ENCODE measurements at places on chromosomes 16 and 17.

- DNase-seq = no peak
Measured at GRCh38 chr17:82613283-82614094, 34.8 kb downstream of the WDR45B start.

GRCh38 chr17:59149841-59150511, 5.0 kb downstream of the SKA2 start:
- DNase-seq = no peak

DNA sequence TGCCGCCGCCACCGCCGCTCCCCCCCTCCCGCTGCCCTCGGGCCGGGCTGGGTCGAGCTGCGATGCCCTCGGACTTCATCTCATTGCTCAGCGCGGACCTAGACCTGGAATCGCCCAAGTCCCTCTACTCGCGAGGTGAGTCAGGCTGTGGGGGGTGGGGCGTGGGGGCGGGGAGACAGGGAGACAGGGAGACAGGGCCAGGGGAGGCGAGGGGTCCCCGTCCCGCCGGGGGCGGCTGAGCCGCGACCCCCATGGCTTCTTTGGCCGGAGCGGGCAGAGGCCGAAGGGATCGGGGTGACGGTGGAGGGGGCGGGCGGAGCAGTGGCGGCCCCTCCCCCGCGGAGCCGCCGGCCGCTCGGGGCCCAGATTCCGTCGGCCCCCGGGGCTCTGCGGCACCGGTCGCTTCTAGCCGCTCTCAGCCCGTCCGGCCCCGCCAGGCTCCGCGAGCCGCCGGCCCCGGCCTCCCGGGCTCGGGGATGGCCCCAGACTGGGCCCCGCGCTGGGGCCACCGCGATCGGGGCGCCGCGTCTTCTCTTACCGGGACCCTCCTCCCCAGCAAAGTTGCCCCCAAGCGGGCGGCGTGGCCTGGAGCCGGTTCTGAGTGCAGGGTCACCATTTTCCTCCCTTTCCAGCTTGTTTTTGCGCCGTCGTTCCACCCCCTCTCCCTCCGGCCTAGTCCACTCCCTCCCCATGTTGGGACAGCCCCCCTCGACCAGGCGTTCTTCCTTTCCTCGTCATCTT, 644 bp downstream of the NFAT5 start:
- DNase-seq = no peak

- no peak for DNase-seq
Measured at GRCh38 chr17:2051061-2051932, 3.6 kb upstream of the HIC1 start.

- DNase-seq = no peak
Measured at GRCh38 chr17:72458301-72458700, 337.5 kb downstream of the SOX9 start.

DNA sequence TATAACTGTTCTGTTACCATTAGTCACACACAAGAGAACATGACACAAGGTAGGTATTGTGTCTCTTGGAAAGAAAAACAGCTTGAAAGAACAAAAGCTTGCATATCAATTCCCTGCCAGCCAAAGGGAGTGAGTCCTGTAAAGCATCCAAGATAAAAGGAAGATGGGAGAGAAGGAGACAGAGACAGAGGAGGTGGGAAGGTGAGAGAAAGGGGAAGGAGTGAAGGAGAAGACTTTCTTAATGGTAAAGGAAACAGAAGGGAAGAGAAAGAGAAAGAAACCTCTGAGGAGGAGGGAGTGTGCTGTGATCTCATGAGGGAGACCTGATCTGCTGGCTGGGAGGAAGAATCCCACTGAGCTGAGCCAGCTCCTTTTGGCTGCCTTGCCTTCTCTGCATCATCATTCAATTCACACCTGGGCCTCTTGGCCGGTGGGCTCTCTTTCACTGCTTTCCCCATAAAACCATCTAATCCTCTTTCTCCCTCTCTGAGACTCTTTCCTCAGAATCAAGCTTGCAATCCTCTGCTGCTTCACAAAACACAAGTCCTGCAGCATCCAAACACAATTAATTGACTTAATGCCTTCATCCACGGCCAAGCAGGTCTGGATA, 271.6 kb downstream of the ABCC12 start:
- DNase-seq = no peak

GRCh38 chr16:84453061-84453752, 51.3 kb downstream of the MEAK7 start:
- no peak for DNase-seq

DNA sequence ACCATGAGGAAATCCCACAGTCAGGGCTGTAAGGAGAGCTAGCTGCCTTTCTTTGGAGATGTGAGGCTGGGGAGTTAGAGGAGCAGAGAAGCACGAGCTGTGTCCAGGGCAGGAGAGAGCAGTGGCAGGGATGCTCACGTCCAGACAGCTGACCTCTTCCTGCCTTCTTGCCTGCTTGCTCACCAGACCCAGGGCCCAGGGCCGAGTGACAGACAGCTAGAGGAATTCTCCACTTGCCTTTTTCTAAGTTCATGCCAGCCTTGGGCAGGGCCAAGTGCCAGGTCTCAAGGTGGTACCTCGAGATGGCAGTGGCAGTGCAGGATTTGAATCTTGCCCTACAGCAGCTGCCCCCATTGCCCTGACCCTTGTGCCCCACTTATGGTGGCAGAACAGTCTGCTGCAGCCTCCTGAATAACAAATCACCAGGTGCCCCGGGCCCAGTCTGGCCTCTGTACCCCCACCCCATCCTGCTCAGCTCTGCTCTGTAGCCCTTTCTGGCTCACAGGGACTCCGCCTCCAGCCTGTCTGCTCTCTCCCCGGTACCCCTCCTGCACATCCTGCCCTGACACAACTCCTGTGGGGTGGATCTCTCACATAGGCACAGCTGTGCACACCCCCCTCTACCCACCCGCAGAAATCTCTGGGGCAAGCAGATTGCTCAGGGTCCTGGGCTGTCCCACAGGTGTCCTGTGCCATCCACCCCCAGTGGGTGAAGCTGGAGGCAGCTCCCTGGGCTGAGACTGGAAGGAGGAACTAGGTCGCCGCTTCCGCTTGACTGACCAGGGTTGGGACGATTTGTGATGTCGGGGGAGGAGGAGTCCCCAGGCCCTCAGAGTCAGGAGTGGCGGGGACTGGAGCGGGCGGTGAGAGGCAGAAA, 25.9 kb downstream of the GRIN2C start:
- DNase-seq = no peak

DNA sequence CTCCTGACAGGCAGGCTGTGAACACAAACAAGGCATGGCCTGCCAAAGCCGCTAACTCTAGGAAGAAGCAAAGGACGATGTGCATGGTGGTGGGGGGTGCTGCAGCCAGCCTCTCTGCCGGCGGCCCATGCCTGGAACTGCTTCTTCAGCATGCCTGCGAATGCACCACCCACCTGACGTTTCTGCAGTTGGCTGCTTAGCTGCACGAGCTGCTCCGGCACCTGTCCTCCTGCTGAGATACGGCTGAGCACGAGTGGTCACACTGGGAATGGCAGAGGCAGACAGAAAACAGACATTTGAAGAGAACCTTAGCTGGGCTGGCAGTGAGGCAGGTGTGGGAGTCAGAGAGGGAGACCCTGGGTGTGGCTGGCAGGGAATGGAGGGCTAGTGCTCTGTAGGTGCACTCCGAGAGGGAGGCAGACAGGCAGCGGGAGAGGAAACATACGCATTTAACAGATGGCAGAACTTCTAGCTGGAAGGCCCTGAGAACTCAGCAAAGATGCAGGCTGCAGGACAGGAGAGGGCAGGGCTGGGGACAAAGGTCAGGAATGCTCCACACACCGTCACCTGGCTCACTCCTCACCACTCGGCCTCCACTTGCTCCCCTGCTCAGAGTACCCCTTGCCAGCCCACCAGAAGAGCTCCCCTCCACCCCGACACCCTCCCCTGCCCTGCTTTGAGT, 5.2 kb downstream of the FLCN start:
- no peak for DNase-seq

DNA sequence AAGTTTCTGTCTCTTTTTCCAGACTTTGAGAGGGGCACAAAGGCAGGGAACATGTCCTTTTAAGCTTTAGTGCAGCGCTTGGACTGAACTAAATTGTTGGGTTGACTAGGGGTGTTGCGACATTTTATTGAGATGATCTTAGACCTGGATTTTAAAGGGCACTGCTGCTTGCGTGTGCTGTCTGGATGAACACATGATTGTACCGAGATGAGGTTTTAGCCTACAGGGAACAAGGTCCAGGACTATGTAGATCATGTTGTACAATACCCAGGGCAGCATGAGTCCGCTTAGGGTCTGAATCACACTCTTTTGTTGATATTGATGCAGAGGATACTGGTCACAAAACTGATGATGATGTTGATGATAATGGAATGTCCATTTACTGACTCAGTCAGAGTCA, 5.2 kb upstream of the RGS9 start:
- no peak for DNase-seq

DNA sequence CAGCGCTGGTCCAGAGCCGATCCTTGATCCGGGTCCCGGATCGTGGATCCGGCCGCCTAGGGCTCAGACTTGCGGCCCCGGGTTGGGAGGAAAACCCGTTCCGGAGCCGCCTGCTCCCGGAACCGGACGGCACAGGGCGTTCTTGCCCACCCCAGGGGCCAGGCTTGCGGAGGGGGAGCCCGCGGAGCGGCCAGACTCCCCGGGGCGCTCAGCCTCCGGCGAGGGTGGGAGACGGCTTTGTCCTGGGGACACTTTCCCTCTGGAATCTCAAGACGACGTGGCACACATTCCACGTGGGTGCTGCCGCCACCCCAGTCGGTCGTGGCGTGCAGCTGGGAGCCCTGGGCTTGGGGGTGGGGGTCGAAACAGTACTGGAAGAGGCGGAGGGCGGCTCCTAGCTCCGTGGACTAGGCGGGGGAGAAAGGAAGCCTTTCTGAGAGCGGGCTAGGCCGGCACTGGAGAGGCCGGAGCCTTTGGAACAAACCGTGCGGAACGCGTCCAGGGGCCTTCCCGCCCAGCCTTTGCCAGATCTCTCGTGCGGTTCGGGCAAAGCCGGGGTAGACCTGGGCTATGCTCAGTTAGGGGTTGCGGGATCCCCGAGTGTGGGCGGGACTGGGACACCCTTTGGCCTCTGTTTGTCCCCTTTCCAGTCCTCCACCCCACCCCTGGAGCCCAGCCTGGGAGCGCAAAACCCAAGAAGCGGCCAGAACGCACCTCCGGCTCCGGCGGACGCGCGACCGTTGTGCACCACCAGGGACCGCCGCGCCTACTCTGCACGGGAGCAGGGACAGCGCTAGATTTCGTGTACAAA, 26.5 kb downstream of the SREBF1 start:
- no peak for DNase-seq

GRCh38 chr16:72940886-72941285, 107.0 kb downstream of the ZFHX3 start:
- no peak for DNase-seq

DNA sequence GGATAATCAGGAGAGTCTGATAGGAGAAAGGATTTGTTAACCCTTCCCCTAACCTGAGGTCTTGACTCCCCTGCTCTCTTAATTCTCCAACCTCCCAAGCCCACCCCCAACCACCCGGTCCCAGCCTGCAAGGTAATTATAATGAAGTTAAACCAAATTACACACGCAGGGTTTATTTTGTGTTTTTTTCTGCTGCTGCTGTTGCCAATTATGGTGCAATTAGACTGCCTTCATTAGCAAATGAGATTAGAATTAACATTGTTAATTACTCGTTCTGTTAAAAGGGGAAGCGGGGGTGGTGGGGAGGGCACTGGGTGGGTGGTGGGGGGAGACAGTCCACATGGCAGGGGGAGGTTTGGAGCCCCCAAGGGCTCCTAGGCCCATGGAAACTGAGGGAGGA, 128.9 kb downstream of the CCT6B start:
- DNase-seq = no peak

DNA sequence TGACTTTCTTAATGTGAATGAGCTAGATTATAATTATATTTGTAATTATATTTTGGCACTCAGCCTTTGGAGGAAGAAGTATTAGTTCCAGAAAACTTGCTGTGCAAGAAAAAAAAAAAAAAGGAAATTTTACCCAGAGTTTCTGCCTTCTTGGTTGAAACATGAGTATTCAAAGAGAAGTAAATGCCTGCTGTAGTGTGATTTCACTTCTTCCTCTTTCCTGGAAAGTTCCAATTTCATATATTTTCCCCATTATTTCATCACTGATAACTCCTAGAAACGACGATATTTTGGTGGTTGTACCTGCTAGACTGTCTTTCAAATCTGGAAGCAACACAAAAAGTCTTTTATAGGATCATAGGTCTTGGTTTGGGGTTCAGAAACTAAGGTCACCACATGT, 20.4 kb upstream of the MPHOSPH6 start:
- no peak for DNase-seq

DNA sequence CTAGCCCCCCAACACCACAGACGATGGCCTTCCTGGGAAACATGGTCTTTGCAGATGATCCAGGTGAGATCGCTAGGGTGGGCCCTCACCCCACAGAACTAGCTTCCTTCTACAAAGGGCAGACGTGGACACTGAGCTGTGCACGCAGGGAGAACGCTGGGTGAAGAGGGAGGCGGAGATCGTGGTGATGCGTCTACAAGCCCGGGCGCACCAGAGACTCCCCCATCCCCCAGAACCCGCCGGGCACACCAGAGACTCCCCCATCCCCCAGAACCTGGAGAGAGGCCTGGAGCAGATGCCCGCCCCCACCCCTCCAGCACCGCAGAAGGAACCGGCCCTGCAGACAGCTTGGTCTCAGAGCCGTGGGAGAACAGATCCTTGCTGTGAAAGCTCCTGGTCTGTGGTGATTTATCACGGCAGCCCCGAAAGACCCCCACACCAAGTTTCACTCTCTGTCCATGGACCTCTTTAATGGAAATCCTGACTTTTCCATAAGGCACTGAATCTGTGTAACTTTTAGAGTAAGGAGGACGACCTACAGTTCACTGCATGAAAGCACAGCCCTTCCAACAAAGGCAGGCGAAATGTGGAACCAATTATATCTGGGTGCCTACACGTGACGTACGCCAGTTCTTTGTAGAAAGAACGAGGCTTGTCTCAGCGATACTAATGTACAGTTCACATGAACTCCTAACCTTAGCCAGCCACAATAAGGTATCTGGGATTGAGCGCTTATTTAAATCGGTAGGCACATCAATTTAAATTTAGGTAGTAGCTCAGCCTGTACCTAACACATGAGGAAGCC, 88.5 kb downstream of the ANKRD11 start:
- no peak for DNase-seq

DNA sequence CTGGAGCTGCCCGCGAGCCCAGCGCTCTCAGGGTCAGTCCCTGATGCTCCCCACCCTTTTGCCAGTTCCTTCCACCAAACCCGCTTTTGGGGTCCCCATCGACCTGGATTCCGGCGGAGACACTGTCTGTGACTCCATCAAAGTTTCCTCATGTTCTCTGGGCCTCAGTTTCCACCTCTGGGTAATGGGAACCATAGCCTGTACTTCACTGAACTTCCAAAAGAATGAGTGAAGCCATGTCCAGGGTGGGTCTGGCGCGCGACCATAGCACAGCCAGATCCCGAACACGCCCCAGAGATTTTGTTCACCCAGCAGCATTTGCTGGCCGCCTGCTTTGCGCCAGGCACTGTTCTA, 327 bp downstream of the SDR42E2 start:
- DNase-seq = no peak

GRCh38 chr17:59149051-59149450, 5.9 kb downstream of the SKA2 start:
- DNase-seq = no peak

GRCh38 chr16:24668481-24669061, 60.9 kb upstream of the TNRC6A start:
- DNase-seq = no peak
